ENCODE measurements at places on chromosomes 4 and X. TPM values are rescaled to one million over a fixed set of nuclear protein-coding genes. Genes with fewer than 3 reads are reported as not detected.

DNA sequence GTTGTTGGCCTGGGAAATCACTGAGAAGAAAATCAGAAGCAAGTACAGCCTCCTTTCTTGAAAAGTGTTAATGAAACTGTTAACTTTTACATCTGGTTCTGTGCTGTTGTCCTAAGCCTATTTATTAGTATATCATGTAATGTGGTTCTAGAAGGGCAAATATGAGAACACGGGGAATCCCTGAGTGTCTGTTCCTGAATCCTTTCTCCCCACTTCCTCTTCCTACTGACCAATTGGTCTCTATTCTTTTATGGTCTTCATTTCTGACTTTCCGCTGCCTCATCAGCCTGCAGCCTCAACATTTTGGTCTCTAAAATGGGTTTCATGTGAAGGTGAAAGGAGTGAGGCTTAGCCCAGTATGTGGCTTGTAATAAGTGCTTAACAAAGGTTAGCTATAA lies 159.9 kb upstream of the MAMLD1 start:
- DNase-seq, result no peak

- DNase-seq, result no peak
Measured at GRCh38 chrX:8729811-8730210, 2.1 kb downstream of the ANOS1 start.

DNA sequence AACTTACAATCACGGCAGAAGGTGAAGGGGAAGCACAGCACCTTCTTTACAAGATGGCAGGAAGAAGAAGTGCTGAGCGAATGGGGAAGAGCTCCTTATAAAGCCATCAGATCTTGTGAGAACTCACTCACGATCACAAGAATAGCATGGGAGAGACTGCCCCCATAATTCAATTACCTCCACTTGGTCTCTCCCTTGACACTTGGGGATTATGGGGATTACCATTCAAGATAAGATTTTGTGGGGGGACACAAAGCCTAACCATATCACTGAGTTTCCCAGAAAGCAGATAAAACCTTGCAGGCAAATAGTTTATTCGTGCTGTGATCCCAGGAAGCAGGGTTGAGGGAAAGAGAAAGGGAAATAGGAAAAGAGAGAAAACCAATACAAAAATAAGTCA lies 69.0 kb upstream of the GYPA start:
- DNase-seq, result no peak

GRCh38 chr4:47071901-47072341 lies 40.6 kb downstream of the GABRB1 start:
- DNase-seq, result no peak

GRCh38 chrX:40237731-40238178 lies 140.0 kb upstream of the BCOR start:
- no peak for DNase-seq

DNA sequence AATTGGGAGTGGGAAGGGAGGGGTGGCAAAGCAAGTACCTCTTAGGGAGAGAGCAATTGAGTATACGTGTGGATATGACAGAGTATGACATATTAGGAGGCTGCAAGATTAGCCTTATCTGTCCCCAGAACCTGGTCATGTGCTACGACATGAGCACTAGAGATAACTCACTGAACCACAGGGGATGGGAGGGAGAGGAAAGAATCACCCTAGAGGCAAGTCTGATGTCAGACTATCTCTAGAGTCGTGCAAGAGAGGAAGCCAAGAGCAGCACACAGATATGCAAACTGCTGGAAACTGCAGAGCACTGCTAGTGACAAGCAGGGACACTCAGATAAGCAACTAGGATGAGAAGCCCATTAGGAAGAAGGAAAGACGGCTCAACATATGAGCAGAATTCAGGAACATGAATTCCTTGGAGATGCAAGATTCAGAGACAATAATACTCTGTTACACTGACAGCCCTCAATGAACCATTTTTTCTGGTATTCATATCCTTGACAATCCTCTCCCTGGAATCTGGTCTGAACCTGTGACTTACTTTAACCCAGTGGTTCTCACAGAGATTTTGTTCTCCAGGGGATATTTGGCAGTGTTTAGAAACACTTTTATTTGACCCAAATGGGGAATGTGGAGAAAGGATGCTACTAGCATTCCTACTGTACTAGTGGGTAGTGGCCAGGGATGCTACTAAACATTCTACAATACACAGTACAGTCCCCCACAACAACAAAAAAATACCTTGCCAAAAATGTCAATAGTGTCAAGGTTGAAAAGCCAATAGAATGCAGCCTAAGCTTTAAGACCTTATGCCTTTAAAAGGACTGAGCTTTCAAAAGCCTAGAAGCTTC lies 84.0 kb upstream of the BMP2K start:
- DNase-seq, result no peak

- DNase-seq, result no peak
Measured at GRCh38 chr4:3302173-3302785, 9.5 kb downstream of the RGS12 start.

Gene C4orf36
- 2.2 TPM for total RNA-seq

Gene CXCL8
- total RNA-seq, result 0.31 TPM

Gene CYSLTR1
- not detected for total RNA-seq

Gene SLC25A4
- total RNA-seq, result 9.7 TPM

Gene ZMAT1
- 1.6 TPM for total RNA-seq
